AG09319 (cell line): ENCODE measurements at places on chromosomes 4 and X.

DNA sequence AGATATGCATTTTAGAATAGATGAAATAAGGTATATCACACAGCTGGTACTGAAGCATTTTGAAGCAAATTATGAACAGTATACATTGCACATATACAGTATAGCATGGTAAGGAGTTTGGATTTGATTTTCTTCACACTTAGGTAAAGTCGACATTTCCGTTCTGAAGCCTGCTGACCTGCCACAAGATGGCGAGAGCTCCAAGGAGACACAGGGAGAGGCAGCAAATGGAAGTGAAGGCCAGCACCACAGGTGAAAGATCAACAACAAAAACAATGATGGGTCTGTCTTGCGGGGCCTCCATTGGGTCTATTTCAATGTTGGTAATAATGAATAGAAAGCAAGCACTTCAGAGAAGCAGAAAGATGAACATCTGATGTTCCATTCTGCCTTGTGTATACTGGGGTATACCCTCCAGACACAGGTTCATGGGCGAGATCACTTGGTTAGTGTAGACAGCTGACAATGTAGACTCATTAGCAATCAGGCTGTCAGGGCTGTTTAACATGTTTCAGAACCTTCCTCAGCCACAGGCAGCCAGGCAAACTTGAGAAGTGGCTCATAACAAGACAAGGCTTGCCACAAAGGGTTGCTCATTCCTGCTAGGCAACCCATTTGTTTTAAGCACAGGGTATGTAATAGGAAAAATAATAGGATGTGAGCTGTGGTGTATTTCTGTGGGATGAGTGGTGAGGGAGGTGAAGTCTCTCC, 21.4 kb upstream of the NOX1 start:
- no peak for DNase-seq

DNA sequence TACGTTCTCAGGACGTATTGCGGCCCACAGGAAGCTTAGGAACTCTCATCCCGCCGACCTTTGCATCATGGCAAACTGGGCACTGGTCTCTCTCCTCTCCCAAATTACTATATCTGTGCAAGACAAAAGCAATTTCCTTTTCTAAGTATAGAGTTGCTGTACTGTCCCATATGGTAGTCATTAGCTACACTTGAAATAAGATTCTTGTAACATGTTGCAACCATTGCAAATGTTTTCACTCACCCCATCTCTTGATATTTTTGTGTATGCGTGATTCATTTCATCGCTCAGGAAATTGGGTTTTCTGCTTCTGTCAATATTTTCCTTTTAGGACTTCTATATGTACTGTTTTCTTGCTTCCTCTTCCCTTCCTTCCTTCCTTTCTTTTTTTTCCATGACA, 15.7 kb downstream of the ARMCX6 start:
- DNase-seq = no peak

DNA sequence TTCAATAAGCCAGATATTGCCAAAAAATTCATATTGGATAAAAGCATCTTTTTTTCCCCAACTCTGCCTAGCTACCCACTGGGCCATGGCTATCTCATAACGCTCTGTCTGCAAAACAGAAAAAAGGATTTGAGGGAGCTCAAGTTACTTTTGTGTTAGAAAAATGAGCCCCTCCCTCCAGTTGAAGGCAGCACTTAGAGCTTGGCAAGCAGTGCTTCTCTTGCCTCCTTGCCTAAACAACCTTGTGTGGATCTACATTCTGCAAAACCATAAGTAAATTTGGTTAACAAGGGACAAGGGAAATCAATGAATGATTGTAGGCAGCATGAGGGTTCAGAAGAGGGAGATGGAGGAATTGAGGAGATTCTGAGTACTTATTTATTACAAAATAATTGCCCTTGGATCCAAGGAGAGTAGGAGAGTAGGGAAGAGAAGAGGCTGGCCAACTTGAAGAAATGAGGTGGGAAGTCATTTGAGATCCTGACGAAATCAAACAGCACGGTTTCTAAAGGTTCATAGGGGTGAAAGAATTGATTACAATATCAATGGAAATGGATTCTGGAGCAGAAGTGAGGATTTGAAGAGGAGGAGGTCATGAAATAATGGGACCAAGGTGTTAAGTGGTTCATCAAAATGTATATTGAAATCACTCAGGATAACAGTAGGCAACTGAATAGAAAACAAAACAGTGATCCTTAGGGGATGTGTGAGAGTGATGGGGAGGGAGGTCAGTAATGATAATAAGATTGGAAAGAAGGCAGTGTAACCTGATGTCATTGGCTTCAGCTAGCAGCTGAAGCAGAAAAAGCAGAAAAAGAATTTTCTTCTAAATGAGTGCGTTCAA, 434.8 kb upstream of the IGFBP7 start:
- DNase-seq = no peak

GRCh38 chr4:163482190-163482589, 8.6 kb upstream of the TKTL2 start:
- DNase-seq = no peak

GRCh38 chr4:153722036-153722435, 37.8 kb downstream of the RNF175 start:
- no peak for DNase-seq

DNA sequence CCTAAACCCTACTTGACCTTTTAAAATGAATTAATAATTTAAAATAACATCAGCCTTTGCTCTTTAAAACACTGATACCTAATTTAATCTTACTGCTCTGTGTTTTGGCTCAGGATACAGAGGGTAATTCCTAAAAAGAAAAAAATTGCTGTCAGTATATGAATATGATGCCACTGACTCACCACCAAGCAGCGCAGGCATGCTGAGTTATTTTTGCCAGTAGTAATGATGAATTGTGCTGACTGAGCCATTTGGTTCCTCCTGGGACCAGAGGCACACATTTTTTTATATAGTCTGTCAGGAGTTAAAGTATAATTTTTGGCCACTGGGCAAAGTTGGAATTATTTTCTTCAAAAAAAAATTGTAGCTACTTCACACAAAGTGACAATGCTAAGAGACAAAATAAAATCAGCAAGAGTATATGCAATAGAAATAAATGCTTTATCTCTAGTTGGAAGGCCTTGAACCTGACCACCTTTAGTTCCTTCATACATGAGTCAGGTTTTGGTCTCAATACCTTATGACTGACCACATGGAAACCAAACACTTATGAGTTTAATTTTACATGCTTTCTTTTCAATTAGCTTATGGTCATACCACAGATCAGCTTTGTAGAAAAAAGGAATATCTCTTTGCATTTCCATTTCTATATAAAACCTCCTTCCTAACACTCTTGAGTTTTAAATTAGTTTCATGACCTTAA, 115.1 kb downstream of the PPP3CA start:
- peak; percentile 34 for DNase-seq

GRCh38 chrX:13412208-13412600, 92.4 kb upstream of the ATXN3L start:
- DNase-seq = no peak

DNA sequence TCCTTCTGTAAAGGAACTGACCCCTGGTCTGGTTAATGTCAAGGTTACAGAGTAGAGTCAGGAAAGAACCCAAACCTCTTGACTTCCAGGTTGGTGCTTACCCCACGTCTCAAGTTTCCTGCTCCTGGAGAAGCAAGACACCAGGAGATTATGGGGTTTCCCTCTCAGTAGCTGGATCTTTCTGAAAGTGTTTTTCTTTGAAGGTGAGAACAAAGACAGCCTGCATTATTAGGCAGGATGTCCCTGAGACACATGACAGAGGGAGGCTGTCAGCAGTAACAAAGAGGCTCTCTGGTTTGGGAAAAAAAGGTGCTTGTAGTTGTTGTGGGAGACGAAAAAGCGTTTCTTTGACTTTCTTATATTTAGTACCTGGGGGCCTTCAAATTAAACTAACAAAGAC, 44.7 kb upstream of the IGFBP7 start:
- DNase-seq = no peak

DNA sequence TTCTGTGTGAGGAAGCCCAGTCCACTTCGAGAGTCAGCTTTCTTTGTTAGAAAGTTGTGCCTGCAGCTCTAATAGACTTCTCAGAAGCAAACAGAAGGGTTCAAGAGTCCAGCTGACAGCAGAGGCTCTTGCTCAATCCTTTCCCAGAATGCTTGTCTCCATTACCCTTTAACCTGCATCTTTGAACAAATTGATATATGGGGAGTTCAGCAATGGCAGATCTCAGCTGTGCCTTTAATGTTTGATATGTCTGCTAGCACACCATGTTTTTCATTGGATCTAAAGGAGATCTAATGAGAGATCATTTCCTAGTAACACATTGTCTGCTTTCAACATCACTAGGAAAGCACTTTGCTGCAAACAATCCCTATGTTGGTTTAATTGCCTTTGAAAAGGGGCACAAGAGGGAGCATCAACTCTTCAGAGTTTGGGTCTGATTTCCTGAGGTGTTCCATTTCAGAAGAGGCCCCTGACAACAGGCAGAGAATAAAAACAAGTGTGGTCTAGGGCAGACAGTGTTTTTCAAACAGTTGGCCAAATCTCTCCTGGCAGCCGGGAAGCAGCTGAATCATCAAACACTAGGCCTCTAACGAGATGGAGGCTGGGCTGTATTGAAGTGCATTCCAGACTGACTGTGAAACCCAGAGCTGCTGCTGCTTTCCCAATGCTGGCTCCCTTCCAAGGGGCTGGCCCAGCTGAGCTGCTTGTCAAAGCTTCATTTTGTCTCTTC, 55.5 kb downstream of the LUZP4 start:
- peak; percentile 89 for DNase-seq

DNA sequence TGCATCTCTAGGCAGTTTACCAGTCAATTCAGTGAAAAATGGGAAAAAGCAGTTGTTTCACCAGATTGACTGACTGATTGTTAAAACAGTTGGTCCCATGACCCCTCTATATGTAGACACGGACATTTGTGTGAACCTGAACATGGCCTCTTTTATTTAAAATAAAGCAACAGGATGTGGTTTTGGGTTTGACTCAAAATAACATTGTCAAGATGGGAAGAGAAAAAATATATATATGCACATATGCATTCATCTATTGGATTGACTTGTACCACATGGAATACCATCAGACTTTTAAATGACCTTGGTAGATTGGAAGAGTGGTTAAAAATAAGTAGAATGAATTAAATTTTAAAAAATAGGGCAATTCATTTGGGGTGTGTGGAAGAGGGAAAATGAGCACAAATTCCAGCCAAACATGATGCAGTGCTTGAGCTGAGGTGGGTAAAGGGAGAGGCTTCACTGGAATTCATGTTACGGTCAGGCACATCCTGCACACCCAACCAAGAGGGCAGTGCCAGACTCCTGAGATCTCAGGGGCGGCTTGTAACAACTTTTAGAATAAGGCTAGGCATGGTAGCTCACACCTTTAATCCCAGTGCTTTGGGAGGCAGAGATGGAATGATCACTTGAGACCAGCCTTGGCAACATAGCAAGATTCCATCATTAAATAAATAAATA, 560.7 kb upstream of the TENM3 start:
- no peak for DNase-seq

DNA sequence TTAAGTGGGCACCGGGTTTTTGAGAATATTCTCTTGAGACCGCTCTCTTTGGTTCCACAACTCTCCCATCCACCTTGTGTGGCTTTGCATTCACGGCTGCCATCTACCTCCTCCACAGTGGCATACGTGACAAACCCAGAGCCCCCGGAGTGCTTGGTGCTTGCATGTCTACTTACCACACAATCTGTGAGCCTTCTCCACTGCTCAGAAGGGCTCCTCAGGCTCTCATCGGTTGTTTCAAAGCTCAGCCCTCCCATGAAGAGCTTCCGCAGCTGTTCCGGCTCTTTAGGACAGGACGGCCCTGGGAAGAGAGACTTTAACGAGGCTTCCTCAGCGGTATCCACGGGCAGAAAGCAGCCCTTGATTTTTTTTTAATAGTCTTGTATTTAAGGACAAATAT, 167.6 kb upstream of the ANK2 start:
- DNase-seq = no peak

GRCh38 chrX:11111037-11111851, at the start of gene HCCS:
Gene HCCS (plus strand): TSS chrX:11111332. CDS start chrX:11112061, 729 bp downstream.
- peak; percentile 44 for DNase-seq

GRCh38 chr4:83489711-83490326, 4.9 kb upstream of the ABRAXAS1 start:
- no peak for DNase-seq

DNA sequence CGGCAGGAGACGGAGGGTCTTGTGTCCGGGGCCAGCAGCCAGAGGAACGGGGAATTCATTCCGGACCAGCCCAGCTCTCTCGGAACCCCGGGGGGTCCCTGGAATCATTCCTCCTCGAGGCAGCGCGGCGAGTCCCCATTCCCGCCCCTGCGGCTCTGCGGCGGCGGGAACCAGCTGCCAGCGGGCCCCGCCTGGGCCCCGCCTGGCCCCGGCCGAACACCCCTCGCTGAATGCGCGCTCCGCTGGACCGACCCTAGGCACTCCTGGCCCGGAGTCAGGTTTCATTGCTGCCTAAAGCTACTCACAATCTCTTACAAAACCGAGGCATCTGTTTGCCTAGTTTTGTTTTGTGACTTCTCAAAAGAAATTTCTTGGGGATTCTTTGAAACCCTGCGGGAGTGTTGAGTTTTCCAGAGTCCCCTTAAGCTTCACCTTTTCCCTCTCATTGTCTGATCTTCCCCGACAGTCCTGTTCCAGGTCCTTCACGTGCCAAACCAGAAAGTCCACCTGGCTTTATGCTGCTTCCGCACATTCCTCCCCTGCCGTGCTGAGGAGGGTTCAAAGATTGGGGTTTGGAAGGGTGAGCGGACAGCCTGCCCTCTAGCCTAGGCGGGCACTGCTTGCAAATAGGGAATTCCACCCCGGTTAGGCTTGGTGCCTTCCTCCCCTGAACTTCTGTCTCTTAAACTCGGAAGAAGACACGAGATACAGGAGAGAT, 789 bp downstream of the ARHGAP10 start:
- no peak for DNase-seq

- no peak for DNase-seq
These were observed 1.0 kb downstream of the PRDX4 start for GRCh38 chrX:23668335-23668734.

GRCh38 chr4:87235020-87235671, 14.7 kb upstream of the KLHL8 start:
- no peak for DNase-seq

GRCh38 chr4:153822316-153822715, 33.4 kb upstream of the SFRP2 start:
- no peak for DNase-seq

DNA sequence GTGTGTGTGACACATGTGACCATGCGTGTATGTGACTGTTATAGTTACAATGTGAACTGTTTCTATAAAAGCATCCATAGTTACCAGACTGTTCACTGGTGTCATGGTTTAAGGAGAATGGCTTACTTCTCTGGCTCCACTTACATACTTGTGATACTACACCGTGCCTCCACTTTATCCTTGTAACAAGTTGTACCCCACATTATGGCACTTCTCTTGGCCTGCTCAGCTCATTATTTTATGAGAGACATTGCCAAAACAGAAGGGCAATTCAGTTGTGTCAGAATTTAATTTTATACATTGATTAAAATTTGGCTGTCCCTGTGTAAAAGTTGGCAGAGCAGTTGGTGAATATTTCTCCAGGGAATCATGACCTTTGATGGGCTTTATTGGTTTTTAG, 62.4 kb upstream of the TBC1D14 start:
- no peak for DNase-seq

DNA sequence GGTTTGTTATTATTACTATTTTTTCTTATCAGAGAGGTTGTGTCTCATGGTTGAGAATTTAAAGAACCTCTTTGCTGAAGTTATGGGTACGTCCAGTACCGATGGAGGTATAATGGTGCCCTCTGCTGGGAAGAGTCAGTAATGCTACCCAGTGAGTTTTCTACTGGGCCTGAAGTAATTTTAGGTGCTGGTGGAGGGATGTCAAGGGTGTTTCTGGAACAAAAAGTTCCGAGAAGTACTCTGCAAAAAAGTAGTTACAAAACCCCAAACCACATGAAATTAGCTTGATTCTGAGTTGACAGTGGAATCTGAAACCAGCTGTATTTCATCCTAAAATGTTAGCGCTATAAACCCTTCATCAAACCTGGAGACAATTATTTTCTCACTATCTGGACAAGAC, 102.5 kb upstream of the MID1 start:
- peak; percentile 39 for DNase-seq
